Hematopoietic multipotent progenitor cell treated with erythropoietin and hydrocortisone succinate and interleukin-3 and kit ligand, for 15 days (in vitro differentiated cells): ENCODE measurements at places on chromosomes 3 and 15.

DNA sequence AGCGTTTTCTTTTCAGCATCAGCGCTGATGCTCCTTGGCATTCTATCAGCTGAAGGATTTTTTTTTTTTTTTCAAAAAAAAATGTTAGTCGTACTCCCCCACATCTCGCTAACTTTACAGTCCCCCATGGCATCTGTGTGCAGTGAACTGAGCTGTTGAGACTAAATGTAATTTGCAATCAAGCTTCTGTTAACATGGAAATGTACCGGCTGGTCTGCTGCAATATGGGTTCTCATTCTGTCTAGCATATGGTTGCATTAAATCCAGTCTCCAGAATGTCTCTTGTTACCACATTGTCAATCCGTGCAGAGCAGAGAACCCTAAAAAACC, 32.2 kb upstream of the TPRG1 start:
- DNase-seq = no peak

- no peak for DNase-seq
These were observed 12.3 kb downstream of the LRIG1 start for GRCh38 chr3:66488492-66488891.

GRCh38 chr3:95438274-95438673, 1375.4 kb downstream of the NSUN3 start:
- DNase-seq = no peak

- DNase-seq = peak; percentile 9
These were observed 48.0 kb upstream of the TSPAN3 start for GRCh38 chr15:77118882-77119321.

DNA sequence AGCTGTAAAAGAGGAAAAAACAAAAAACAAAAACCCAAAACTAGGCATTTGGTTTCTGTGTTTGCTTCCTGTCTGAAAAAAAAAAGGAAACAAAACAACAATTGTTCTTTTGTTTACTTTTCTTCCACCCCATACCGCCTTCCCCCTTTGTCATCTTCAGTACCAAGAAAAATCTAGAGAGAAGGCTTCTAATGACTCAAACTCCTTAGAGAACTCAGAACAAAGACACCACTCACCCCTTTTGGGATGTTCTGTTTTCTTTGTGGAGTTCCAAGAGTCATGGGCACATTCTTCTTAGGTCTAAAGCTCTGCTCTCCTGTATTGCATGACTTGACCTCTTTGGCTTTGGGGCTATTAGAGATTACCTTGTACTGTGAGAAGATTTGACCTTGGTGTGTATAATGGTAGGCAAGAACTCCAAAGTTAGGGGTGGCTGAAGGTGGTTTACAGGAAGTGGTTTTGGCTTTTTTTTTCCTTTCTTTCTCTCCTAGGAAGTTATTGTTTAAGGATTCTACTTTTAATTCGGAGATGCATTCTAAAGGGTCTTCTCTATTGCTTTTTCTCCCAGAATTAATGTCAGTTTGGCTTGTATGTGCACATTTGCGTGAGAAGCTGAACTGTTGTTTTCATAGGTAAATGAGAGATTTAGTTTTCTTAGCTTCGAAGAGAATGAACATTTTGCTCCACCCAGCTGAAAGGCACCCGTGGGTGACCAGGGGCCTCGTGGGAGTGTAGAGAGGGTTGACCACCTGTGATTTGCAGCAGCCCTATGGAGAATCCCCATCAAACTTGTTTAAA, 39.5 kb upstream of the ZBTB20 start:
- no peak for DNase-seq

DNA sequence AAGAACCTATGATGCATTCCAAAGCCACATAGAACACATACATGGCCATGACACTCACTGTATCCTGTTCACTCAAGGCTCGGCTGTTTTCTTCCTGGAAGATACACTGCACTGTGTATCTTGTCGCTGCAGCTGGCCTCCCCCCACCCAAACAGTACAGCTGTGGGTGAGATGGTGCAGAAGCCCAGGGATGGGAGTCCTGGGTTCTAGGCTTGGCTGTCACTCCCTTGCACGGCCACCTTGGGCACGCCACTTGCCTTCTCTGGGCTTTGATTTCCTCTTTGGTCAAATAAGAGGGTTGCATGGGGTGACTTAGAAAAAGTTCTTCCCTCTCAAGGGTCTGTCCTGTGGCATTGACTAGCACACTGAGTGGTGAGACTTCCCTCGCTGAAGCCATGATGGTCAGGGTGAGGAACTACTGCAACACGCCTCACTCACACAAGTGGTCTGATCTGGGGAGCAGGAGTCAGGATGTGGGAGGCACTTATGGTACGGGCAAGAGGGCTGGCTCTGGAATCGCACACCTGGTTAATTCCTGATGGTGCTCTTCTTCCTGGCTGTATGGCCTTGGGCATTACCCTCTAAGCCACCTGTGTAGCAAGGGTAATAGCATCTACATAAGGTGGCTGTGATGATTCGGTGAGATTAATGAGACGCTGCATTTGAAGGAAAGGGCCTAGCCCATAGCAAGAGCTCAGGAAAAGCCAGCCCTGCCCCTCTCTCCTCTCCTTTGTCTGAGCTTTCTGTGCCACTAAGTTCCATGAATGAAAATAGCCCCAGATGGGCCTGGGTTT, 44.0 kb downstream of the ANP32A start:
- DNase-seq = no peak

DNA sequence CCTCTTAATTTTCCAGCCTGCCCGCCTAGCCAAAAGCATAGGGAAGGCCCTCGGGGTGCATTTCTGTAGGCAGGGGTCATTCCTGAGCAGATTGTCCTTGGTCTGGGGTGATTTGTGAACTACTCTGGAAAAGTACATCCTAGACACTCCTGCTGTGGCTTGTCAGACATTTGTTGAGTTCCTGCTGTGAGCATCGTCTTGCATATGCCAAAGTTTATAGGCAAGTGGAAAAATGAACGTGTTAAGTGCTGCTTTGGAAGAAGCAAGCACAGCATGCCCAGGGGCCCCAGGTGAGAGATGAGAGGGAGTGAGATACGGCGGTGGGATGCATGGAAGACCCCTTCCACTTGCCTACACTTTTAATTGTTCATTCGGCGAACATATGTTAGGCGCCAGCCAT, 237.7 kb upstream of the ST8SIA2 start:
- DNase-seq = no peak

DNA sequence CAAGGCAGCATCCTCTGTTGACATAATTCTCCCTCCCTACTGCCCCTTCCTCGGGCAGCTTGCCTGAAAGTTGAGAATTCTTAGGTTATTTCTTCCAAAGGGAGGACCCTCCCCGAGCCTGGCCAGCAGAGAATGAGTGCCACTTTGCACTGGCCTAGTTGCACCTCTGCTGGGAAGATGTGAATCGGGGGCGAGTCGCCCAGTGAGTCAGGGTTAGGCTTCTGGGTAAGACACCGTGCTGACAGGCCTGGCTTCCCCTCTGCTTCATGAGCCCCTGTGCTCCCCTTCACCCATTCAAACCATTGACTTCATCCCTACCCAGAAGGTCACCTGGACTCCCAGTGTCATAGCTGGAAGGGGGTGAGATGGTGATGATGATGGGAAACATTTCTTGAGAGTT, 82.3 kb downstream of the AAGAB start:
- DNase-seq = no peak

DNA sequence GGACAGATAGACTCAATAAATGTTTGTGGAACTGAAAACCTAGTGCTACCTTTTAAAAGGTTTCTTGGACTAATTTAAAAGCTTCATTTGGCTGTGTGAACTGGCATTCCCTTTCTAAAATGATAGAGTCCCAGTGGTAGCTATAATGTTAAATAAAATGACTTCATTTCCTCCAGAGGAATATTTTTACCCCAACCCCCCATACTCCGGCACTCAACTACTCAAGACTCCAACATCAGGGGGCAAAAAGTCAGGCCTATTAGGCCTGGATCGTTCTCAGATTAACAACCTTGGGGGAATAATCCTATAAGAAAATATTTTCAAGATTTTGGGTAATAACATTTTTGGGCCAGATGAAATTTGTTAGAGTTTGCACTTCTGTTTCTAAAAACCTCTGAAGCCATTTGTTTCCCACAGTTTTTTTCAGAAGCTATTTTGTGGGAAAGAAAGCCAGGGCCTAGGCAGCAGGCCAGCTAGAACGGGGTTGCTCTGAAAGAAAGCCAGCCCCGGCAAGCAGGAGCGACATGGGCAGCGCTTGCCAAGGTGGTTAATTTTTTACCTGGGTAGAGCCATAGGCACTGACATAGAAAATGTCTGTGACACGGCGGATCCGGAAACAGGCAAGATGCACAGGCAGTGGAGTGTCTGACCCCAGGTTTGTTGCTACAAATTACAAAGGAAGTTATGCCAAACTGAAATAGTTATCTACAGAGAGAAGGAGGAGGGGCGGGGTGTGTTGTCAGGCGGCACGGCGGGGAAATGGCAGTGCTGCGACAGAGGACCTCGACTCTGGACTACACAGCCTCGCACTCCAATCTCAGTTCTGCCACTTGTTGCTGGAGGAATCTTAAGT, 84.6 kb downstream of the MAGI1 start:
- no peak for DNase-seq

GRCh38 chr15:40565333-40566238, 744 bp upstream of the CCDC32 start:
- no peak for DNase-seq

DNA sequence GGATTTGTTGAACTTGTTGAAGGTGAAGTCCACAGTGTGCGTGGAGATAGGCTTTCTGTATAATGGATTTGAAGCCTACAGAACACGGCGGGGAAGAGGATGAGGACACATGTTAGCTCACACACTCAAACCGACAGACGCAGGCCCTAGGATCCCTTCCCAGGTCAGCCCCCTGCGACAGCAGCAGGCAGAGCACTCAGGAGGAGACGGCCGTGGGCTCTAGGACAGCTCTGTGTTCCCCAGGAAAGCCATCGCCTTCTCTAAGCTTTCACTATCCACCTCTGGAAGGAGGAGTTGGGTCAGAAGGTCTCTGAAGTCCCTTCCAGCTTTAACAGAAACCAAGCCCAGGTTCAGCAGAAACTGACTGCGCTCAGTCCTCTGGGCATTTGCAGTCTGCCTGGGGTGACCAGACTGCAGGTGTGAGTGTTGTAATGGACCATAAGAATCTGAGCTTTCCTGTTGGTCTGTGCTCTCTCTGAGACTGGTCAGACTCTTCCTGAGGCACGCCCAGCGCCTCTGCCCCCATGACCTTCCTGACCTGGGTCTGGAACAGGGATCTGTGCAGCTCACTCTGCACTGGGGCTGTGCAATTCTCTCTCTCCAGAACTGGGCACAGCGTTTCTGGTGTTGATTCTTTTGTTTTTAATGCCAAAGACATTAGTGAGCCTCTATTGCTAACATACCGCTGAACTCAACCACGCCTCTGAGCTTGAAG, 33.5 kb downstream of the UMPS start:
- DNase-seq = no peak

- no peak for DNase-seq
These were observed 11.6 kb upstream of the CLDN18 start for GRCh38 chr3:137998121-137999042.

DNA sequence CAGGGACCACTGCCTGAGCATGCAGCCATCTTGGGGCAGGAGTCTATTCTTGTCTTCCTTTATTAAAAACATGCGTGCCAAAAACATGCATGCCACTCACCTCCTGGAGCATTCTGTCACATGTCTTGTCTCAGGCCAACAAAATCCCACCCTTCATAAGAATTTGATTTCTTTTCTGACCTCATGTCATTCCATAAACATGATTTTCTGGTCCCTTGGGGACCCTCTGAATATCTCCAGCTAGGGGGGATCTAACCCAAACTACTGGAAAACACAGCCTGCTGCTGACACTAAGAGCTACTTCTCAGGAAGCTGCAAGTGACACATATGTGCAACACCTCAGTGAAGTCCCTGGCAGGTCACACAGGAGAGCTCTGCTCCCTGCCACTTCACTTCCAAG, 26.8 kb upstream of the NOX5 start:
- no peak for DNase-seq

DNA sequence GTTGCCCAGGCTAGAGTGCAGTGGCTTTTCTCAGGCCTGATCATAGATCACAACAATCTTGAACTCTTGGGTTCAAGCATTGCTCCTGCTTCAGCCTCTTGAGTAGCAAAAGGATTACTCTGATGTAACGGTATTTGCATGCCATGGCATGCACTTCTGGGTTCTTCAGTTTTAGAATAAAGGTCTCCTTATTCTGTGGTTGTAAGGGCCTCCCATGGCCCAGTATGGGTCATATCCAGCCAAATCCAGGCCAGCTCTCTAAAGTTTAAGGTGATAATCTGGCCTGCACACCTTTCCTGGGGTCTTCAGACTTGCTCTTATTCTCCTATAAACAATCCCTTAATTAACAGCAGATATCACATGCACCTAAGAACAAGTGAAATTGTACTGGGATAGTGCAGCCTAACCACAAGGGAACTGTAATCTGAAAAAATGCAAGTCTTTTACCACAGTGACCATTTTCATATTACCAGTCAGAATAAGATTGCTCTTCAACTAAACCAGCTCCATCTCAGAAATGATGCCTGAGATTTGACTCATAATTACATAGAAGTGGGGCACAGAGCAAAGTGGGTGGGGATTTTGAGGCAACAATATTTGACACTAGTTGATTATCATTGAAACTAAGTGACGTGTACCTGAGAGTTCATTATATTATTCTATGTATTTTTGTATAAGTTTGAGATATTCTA, 25.4 kb downstream of the COMMD2 start:
- DNase-seq = no peak

DNA sequence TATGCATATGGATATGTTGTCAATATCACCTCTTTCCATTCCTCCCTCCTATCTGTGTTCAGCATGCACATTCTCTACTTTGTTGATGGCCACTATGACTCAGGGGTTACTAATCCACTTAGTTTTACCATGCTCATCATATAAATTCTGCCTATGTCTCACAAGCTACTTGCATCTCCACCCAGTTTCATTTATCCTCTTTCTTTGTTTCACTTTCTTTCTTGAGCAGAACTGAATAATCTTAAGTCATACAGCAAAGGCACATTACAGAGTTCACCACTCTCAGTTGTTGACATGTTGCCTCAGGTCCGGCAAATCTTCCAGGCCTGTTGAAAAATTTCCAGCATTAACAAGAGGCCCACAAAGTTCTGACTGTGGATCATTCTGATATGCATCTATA, 71.5 kb downstream of the SSR3 start:
- DNase-seq = no peak

DNA sequence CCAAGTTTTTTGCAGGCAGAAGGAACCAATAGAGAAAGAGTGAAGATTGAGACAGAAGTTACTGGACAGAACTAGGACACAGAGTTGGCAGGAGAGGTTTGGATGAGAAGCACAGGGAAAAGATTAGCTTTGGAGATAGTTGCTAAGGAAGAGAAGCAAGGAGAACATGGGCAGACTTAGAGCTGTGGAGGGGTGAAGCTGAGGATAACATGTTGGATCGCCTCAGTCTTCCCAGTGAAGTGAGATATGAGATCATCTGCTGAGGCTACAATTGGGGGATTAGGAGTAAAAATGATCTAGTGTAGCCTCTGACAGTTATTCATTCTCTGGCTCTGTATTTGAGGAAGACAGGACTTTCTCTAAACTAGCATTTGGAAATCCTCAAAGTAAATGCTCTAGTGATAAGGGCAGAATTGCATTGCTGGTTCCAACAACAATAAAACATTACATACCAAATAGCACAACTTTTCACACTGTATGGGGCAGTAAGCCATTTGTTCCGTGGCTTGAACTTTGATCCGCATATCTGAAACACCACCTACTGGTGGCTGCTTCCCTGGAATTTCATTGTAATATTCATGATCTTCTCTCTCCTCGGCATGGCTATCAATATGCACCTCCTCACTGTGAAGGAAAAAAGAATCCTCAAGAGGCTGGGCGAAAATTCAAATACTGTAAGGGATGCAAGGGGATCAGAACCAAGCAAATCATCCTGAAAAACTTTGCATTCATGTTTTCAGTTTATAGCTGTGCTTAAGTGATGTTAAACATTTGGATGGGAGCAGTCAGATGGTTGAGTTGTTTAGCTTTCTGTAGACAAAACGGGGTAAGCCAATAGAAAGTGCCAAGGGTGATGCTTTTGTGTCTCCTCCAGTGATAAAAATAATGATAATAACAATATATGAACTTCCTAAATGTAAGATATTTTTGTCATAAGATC, 22.2 kb upstream of the EID1 start:
- DNase-seq = peak; percentile 34
